HCT116 (cell line): ENCODE measurements at places on chromosomes 7 and 10. TPM values are rescaled to one million over a fixed set of nuclear protein-coding genes. Genes with fewer than 3 reads are reported as not detected.
A peak's percentile ranks its signal among the peaks of the same experiment; 100 is the strongest.

GRCh38 chr7:5693529-5693928 is 87.9 kb downstream of the RNF216 start:
- no peak for DNase-seq

ZNF804B gene
- not detected for total RNA-seq

GRCh38 chr10:77592946-77593636 is 44.5 kb downstream of the KCNMA1 start:
- peak; percentile 63 for DNase-seq

MRLN gene
- total RNA-seq, result not detected

DNA sequence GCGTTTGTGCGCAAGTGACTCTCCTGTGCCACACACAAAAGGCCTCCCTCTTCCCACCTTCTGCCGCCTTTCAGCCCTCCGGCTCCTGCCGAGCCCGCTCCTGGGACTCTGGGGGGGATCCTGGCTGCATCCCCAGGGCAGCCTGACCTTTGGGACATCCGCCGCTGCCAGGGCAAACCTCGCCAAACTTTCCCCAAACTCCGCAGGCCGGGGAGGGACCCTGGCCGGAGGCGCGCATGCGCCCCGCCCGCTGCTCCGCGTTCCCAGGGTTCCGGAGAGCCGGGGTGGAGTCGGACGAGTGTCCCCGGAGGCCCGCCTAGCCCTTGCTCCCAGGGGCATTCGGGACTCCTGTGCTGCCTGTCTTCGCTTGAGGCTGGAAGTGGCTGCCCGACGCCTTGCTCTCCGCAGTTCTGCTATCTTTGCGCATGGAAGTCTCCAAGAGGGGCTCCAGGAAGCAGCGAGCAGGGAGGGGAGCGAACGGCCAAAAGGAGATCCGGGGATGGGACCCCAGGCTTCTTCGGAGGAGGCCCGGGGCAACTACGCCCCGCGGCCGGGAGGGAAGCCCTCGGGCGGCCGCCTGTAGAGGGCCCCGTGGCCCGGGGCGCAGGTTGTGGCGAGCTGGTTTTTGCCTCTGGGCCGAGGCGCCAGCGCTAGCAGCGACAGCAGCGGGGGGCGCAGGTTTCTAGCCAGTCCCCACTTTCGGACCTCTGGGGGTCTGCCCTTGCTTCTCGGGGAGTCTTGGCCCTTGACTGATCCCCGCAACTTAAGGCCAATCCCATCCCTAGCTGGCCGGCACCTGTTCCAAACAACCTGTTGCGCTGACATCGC is 7.0 kb downstream of the PTF1A start:
- no peak for DNase-seq

DNA sequence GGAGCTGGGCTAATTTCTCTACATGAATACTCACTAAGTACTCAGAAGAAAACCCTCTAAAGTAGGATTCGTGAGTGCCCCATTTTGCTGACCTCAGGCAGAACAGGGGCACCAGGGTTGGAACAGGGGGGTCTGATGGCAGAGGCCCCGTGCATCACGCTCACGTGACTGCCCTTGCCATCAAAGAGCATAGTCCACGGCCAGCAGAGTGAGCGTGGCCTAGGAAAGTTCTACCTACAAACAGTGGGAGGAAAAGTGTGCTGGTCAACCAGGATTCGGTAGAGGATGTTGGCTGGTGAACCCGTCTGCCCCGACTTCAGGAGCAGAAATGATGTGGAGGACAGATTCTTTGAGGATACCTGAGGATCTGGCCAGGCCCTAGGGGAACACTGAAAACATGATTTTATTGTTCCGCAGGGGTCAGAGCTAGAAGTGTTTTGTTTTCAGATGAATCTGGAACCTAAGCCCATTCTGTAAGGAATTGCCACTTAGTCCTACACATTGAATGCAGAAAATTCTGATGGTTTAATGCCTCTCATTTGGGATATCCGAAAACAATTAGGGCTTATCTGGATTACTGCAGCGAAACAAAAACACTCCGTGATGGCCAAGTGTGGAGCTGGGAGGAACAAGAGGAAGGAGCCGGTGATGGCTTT is 138.8 kb upstream of the SHH start:
- no peak for DNase-seq

GRCh38 chr10:124657806-124658205 is 86.4 kb downstream of the FAM53B start:
- no peak for DNase-seq

DNA sequence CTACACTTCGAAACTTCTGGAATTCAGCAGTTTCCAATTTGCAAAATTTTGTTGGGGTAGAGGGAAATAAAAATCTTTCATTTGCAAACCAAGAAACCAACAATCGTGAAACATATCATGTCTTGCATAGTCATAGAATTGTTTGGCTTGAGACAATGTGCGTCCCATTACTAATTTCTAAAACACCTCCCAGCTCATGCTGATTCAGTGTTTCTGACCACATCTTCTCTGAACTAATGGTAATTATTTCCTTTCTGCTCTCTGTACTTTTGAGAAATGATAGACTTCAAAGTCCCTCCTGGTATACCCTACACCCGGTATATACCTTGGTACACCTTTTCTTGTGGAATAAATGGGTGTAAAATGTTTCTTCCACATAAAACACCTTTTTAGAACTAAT is 41.8 kb upstream of the TSPAN13 start:
- no peak for DNase-seq

DNA sequence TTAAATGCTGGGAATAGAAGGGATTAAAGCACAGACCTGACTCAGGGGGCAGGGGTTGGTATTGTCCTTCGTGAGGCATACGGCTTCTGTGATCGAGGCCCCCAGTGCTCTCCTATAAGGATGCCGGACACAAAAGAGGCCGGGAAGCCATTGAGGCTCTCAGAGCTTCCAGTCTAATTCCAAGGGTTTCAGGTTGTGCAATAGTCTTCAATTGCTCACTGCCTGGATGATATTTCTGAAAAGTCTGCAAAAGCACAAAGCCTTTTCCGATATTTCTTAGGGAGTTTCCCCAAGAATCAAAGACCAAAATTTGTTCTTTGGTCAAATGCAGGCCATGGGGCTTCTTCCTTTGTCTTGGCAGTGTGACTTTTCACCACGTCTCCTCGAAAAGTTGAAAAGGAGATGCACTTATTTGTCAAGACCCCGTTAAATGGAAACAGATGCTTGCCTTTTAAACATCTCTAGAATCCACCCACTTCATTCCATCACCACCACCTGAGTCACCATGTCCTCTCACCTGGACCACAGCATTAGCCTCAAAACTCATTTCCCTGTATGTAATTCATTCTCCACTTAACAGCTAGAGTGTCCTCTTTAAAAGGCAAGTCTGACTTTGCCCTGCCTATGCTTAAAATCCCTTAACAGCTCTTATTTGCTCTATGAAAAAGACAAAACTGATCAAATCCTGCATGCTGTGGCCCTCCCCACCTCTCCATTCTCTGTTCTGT is 134.8 kb upstream of the NAMPT start:
- DNase-seq, result no peak

DNA sequence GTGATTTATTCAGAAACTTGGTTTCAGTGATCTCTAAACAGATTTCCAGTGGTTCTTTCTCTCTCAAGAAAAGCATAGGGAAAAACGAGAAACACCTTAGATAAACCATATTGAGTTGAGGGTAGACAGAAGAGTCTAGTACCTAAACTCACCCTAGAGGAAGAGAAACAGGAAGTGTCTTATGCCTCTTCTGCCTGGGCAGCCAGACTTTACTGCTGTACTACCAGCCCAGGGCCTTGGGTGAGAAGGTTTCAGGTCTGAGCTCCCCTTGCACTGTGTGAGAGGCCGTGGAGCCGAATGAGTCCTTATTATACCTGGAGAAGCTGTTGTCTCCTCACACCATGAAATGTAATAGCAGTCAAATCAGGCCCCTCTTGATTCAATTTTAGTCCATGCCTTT is 18.2 kb downstream of the HIF1AN start:
- no peak for DNase-seq

GRCh38 chr10:119377451-119377957 is 165.0 kb downstream of the RGS10 start:
- no peak for DNase-seq

GRCh38 chr7:144784943-144785342 is 50.9 kb downstream of the TPK1 start:
- no peak for DNase-seq

- no peak for DNase-seq
Observed at GRCh38 chr7:1981878-1982230, 250.9 kb downstream of the MAD1L1 start.

STK32C gene
- 29.7 TPM for total RNA-seq

FAM25A gene
- 2.7 TPM for total RNA-seq

PAX2 gene
- total RNA-seq, result 5.0 TPM

ARMH3 gene
- 30.4 TPM for total RNA-seq

DNA sequence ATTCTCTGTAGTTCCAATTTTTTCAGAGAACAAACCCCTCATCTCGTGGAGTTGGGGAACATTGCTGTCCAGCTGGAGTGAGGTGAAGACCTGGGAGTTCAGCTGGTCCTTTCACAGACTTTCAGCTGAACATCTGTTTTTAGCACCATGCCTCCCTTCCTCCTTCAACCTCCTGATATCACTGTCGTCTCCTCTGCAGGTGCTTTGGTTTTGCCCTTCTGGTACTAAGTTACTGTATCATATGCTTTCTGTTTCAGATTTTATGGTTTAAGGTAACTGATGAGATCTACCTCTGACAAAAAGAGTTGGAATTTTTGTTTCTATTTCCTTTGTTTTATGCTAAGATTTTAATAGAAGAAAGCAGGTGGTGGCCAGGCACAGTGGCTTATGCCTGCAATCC is 102.9 kb downstream of the ZNF438 start:
- DNase-seq, result no peak

GRCh38 chr7:81768951-81769778 is 682 bp downstream of the HGF start:
- DNase-seq, result no peak

DNA sequence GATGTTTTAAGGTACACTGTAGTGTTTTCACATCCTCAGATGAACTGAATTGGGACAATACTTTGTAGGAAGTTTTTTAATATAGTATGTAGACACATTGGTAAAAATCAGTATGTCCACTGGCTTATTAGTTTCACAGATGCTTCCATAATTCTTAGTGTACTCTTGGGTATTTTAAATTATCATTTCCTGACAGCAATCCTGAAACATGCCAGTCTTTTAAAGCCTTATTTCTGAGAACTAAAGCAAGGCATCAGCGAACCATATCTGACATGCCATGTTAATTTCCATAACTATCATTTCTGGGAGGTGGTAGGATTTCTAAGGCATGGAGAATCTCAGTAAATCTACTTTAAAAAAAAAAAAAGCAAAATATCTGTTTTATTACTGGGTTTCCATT is 266.4 kb downstream of the ADK start:
- no peak for DNase-seq

TAS2R41 gene
- not detected for total RNA-seq

DNA sequence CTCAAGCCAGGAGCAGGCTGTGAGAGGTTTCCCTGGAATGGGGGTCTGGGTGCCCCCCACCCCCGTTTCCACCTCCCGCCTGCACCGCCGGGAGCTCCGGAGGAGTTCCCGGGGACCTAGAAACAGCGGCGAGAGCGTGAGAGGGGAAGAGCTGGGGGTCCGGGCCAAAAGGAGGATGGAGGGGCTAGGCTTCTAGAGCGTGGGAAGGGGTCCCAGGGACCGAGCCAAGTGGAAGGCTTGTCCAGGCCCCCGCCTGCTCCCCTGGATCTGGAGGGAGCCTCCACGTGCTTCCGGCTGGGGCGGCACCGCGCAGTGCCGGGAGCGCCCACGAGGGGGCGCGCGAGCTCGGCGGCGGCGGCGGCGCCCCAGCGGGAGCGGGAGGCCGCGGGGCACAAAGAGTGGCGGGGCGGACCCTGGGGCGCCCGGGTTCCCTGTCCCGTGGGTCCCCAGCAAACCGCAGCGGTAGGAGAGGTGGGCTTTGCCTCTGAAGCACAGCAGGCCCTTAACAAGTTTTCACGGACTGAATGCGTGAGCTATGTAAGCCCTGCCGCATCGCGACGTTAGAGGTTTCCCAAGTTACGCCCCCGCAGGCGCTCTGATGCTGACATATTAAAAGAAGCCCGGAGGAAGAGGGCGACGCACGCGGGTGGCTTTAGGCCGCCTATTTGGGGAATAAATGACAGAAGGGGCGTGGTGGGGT is 104.4 kb upstream of the LRRC4 start:
- DNase-seq, result peak; percentile 40

LIPF gene
- total RNA-seq, result not detected

- DNase-seq, result no peak
Observed at GRCh38 chr10:34028936-34029335, 694.5 kb upstream of the NRP1 start.
